Renal pelvis (tissue), 12 donors: ENCODE measurements at places on chromosomes 1 and 21. TPM values are rescaled to one million over a fixed set of nuclear protein-coding genes. Genes with fewer than 3 reads are reported as not detected.

FAM131C gene
- polyA plus RNA-seq, result 1.6 TPM

MARK1 gene
- polyA plus RNA-seq, result 10.4 TPM

FAM163A gene
- polyA plus RNA-seq, result 0.99 TPM

KIF21B gene
- 3.2 TPM for polyA plus RNA-seq

CA6 gene
- polyA plus RNA-seq, result not detected
